ENCODE measurements at places on chromosomes 13 and 19. TPM values are rescaled to one million over a fixed set of nuclear protein-coding genes. Genes with fewer than 3 reads are reported as not detected.

DNA sequence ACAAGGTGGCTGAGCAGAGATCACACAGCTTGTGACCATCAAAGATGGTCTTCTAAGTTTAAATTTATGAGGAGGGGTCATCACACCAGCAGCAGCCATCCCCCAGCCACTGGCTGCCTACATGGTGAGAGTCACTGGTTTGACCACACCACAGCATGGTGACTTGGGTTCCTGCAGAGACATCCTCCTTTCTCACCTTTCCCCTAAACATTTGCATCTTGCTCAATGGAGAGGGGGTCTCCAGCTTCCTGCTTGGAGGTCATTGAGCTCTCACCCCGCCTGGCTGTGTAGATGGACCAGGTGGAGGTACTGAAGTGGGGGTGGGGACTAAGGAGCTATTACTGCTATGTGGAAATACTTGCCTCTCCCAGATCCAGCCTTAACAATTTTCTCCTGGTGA, 247.6 kb upstream of the ARGLU1 start:
- DNase-seq = no peak

GRCh38 chr19:31761281-31761913, 412.2 kb upstream of the TSHZ3 start:
- DNase-seq = no peak

DNA sequence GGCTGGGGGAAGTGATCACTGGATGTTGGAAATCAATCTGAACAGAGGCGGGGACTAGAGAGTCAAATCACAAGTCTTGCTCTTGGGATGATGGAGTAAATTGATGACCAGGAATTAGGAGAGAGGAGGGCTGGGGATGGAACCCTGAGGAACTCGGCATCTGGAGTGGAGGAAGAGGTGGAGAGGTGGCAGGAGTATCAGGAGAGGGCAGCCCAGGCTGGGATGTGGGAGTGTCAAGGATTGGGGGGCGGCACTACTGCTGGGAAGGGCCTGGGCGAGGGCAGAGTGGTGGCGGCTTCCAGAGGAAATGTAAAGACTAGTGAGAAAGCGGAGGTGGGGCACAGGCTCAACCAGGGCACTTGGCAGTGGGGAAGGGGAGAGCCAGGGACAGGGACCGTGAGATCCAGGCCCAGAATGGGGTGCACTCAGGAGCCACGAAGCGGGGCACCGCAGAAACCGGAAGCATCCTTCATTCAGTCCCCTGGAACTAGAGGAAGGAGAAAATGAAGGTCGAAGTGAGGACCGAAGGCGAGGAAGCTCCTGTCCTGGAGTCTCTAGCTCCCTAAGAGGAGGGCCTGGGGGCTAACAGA, 81.2 kb upstream of the GPR183 start:
- DNase-seq = no peak

DNA sequence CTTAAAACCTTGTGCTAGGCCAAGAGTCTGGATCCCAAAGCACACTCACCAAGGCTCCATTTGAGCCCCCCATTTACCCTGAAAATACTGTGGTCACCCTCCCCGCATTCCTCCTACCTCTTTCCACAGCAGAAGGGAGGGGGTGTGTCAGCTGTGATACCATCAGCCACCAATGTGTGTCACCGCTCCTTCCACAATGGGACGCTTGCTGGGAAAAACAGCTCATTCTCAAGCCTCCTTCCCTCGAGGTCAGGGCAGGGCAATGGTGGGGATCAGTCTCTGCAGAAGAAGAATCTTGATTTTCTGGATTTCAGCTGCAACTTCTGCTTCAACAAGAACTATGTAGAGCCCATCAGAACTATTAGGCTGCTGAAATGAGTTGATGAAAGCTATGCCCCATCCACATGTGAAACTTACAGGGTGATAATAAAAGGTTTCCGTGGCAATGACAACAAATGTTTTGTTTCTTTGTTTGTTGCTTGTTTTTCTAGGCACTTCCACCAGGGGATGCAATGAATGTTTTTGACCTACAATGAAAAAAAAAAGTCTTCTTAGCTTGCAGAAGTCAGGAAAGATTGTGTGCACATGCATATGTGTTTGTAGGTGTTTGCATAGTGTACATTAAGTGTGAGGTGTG, 26.4 kb upstream of the ZNF507 start:
- DNase-seq = no peak

GRCh38 chr13:74169676-74170075, 35.5 kb upstream of the KLF12 start:
- no peak for DNase-seq

- no peak for DNase-seq
Observed at GRCh38 chr19:440391-441212, 20.2 kb downstream of the SHC2 start.

GRCh38 chr13:45700971-45701900, 884 bp upstream of the CBY2 start:
- no peak for DNase-seq

- no peak for DNase-seq
Observed at GRCh38 chr13:38687246-38688229, 661 bp downstream of the FREM2 start.

- no peak for DNase-seq
Observed at GRCh38 chr13:43657485-43657884, 129.3 kb downstream of the ENOX1 start.

DNA sequence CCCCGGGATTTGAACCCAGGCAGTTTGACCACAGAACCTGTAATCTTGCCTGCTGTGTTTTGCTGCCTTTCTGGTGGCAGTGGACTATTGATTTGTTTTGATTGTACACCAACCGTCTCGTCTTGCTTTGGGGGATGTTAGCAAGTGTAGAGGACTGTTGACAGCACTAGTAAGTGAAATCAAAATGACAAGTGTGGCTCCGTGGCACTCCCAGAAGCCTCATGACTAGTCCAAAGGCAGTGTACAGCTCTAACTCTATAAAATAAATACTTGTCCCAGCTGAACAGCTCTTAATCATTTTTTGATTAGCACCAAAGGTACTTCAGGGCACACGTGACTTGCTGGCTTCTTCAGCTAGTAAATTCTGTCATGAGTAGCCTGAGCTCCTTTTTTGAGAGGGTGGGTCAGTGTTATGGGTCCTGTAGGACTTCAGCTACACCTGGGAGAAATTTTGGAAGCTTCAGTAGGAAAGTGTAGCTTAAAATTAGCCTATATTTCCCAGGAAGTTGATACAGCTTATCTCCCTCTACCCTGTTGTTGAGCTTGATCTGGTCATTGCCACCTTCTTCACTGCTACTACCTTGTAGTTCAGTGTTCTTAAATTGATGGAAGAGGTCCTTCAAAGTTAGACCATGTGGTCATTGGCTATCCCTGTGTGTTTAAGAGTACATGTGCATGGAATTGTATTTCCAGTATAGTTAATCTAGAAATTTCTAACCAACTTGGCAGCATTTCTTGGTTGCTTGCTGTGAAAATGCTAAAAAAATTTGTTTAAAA, 15.1 kb downstream of the TM9SF2 start:
- no peak for DNase-seq

DNA sequence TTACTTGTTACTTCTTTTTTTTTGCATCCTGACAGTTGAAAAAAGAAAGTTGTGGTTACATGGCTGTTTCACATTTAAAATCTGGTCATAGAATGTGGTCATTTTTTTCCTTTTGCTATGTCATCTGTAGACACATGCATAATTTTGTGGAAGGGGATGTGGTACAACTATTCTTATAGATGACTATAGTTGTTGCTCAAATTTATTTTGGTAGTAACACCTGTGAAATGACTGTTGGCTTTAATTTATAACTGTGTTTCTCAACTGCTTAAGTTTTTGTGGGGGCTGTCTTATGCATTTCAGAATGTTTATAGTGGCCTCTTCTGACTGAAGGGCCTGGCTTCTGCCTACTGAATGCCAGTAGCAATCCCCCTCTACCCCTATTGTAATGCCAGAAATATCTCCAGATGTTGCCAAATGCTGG, 130.5 kb downstream of the PAN3 start:
- no peak for DNase-seq

GRCh38 chr19:48239582-48240141, 16.1 kb downstream of the CARD8 start:
- DNase-seq = peak; percentile 51

DNA sequence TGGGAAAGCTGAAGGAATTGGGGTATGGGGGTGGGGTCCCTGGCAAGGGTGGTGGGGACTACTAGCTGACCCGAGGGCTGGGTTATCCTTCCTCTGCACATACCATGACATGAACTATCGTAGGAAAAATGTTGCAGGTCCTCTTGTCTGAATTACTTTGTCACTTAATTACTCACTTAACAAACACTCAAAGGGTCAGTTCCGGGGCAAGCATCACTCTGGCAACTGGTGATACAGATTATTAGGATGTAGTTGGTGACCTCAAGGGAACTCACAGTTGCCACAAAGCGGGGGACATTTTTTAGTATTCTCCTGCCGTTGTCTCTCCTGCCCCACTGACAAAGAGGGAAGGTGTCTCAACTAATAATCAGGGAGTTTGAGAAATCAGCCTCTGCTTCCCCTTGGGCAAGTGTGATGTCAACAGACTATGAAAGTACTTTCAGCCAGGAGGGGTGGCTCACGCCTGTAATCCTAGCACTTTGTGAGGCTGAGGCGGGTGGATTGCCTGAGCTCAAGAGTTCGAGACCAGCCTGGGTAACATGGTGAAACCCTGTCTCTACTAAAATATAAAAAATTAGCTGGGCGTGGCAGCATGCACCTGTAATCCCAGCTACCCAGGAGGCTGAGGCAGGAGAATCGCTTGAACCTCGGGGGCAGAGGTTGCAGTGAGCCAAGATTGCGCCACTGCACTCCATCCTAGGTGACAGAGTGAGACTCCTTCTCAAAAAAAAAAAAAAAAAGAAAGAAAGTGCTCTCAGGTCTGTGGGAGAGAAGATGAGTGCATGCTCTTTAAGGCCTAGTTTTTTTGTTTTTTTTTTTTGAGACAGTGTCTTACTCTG, 10.3 kb downstream of the DNAJB1 start:
- DNase-seq = peak; percentile 67

DNA sequence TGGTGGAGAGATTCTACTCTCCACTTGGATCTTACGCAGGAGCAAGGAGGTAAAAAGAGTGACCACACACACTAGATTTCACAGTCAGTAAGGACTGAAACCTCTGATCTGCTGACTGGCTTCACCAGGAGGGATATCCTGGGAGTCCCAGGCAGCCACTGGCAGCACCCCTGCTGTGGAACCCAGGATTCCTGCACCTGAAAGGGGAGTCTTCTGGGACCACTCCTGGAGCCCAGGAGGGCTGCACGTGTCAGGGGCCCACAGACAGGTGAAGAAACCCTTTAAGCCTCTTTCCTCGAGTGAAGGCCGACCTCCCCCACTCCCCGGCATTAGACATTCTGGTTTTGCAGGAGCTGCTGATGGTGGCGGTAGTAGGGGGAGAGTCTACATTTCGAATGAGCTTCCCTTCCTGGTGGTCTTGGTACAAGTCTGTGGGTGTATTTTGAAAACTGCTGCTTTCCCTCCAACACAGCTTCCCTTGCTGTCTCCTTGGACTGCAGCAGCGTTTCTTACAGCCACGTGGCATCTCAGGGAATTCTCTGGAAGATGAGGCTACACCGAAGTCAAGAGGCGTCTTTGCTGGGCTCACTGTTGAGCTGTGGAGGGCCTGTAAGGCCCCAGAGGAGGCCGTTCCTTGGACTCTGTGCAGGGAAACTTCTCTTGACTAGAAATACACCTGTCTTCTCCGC, 62.6 kb downstream of the ALOX5AP start:
- no peak for DNase-seq

DNA sequence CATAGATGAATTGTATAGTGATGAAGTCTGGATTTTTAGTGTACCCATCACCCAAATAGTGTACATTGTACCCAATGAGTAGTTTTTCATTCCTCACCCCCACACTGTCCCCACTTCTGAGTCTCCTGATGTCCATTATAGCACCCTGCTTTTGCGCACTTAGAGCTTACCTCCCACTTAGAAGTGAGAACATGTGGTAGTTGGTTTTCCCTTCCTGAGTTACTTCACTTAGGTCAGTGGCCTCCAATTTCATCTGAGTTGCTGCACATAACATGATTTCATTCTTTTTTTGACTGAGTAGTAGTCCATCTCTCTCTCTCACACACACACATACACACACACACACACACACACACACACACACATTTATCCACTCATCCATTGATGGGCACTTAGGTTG, 43.2 kb upstream of the ALOX5AP start:
- no peak for DNase-seq

- no peak for DNase-seq
Observed at GRCh38 chr13:100738176-100738855, 63.7 kb upstream of the TMTC4 start.

GRCh38 chr19:6340493-6341201, 7.2 kb upstream of the ACER1 start:
- DNase-seq = no peak

GRCh38 chr19:1787116-1787515, 25.0 kb downstream of the ATP8B3 start:
- no peak for DNase-seq

- DNase-seq = no peak
Observed at GRCh38 chr19:17076543-17076991, 990 bp downstream of the MYO9B start.

DNA sequence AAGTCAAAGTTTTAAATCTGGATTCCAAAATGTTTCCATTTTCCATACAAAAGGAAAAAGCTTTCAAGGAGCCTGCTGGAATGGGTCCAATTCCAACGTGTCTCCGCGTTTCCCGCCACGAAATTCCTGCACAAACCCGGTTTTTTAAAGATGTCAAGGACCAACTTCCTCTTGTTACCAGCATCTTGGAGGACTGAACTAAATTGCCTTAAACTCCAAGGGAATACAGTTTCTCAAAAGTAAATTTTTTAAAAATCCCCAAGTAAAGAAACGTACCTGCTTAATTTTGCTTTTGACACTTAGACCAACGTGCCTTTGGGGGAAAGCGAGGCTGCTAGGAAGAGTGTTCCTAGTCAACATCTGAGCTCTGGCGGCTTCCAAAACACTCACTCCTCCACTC, 12.3 kb upstream of the SOX1 start:
- DNase-seq = no peak

- no peak for DNase-seq
Observed at GRCh38 chr19:5149932-5150901, 181.3 kb downstream of the KDM4B start.

WBP4 gene
- 9.6 TPM for polyA plus RNA-seq

SCEL gene
- polyA plus RNA-seq = not detected

UBXN6 gene
- 86.5 TPM for polyA plus RNA-seq

ARHGAP45 gene
- polyA plus RNA-seq = 1.4 TPM

SELENOV gene
- not detected for polyA plus RNA-seq

ZNF665 gene
- polyA plus RNA-seq = 1.5 TPM

DAND5 gene
- polyA plus RNA-seq = 0.03 TPM

NLRP7 gene
- not detected for polyA plus RNA-seq

KLK14 gene
- not detected for polyA plus RNA-seq

CTXN1 gene
- 7.4 TPM for polyA plus RNA-seq

CC2D1A gene
- polyA plus RNA-seq = 12.4 TPM

C19orf53 gene
- polyA plus RNA-seq = 290 TPM

TMEM38A gene
- 2.2 TPM for polyA plus RNA-seq

OXGR1 gene
- polyA plus RNA-seq = not detected

Measured in IMR-90 (cell line).